ENCODE measurements at places on chromosomes 2 and 18.

GRCh38 chr18:68267583-68267982, 447.3 kb downstream of the TMX3 start:
- no peak for DNase-seq

- no peak for DNase-seq
Observed at GRCh38 chr2:178230396-178230795, 36.1 kb downstream of the OSBPL6 start.

GRCh38 chr2:151437630-151438029, 27.9 kb downstream of the RIF1 start:
- no peak for DNase-seq

- no peak for DNase-seq
Observed at GRCh38 chr2:196337208-196337953, 166.0 kb upstream of the STK17B start.

GRCh38 chr2:109679626-109680025, 65.5 kb downstream of the SOWAHC start:
- DNase-seq: no peak

DNA sequence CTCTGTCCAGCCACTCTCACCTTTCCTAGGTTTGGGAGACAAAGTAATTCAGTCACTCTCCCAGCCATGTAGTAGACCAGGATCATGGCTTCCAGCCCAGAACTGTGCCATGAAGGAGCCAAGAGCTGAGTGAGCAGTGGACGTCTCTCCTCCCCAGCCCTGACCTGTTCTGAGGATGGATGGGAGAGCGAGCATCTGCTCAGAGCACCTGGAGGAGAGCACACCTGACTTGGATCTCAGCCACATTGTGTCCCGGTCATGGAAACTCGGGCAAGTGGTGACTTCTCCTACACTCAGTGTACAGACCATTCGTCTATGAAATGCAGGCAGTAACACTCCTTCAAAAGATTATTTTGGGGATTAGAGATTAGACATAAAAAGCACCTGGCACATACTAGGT, 299.7 kb downstream of the TNS1 start:
- no peak for DNase-seq

- peak; percentile 22 for DNase-seq
Observed at GRCh38 chr2:182924306-182924705, 57.9 kb upstream of the FRZB start.

GRCh38 chr2:125652280-125652679, 1003.7 kb upstream of the GYPC start:
- DNase-seq: no peak

GRCh38 chr18:58128381-58129374, 84.7 kb downstream of the NEDD4L start:
- no peak for DNase-seq

DNA sequence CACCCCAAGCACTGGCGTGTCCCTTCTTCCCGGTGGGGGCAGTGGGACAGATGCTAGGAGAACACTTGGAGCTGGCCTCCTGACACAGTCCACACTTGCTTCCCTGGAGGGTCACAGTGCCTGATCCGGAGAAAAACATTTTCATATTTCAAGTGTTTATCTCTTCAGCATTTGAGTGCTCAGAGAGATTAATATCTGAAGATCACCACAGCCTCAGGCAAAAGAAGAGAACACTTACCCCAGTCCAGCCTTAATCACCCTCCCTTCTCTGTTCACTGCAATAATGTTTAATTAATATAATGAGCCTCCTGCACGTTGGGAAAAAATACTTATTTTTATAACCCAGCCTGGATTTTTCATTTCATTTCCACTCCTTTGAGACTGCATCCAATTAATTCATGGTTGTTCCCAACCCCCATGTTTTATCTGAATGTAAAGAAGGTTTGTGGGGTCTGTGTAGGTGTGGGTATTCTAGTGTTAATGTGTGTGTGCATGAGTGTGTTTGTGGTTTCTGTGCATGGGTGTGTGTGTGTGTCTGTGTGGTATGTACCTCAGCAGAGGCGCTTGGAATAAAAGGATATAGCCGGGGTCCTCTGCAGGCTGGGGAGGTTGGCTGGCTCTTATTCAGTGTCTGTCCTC, 72.1 kb downstream of the NRP2 start:
- no peak for DNase-seq

- no peak for DNase-seq
Observed at GRCh38 chr2:176978921-176979320, 233.7 kb upstream of the HNRNPA3 start.

- no peak for DNase-seq
Observed at GRCh38 chr18:74791501-74792194, 194.0 kb downstream of the ZNF407 start.

DNA sequence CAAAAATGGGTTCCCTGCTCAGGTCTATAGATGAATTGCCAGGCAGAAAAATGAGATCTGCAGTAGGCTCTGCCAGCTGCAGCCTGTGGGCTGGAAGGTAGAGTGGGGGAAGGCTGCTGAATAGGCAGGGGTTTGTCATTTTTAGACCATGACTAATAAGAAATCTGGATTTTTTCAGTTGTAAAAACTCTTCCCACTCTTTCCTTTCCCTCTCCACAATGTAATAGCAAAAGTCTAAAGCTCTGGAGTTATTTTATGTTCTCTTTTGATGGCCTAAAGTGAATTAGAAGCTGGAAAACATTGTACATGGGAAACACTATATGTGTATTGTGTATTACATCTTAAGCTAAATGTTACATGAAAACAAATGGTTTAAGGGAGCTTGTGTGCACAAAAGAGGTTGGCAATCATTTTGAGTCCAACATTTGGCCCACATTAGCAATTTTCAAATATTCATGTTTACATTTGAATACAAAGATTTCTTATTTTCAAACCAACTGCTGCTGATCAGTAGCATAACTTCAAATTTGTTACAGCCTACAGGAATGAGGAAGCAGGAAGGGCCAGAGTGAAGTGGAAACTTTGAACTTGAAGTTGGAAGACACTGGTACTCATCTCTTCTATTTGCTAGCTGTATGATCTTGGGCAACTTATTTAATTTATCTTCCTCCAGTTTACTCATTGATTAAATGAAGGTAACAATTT, 407.1 kb downstream of the SLC4A3 start:
- DNase-seq: no peak

GRCh38 chr2:20470211-20470610, 23.3 kb downstream of the RHOB start:
- no peak for DNase-seq

DNA sequence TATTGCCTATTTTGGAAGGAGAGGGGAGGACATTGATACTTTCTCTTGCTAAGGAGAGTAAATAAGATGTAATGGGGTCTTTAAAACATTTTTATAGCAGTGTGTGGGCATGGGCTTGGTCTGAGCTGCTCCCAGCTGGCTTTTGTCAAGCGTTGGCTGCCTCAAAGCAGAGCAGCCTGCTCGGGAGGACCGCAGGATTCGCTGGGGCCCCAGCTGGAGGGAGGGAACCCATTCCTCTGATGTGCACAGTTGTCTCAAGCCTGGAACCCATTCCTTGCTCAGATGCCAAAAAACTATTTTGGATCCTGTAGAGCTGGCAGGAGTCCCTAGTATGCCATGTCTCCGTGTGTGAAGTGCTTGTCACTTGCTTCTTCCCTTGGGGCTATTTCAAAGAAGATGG, 59.4 kb upstream of the RMDN2 start:
- no peak for DNase-seq

GRCh38 chr2:198127627-198128026, 323.2 kb downstream of the PLCL1 start:
- DNase-seq: no peak

- DNase-seq: no peak
Observed at GRCh38 chr2:160388464-160389263, 104.9 kb downstream of the RBMS1 start.

DNA sequence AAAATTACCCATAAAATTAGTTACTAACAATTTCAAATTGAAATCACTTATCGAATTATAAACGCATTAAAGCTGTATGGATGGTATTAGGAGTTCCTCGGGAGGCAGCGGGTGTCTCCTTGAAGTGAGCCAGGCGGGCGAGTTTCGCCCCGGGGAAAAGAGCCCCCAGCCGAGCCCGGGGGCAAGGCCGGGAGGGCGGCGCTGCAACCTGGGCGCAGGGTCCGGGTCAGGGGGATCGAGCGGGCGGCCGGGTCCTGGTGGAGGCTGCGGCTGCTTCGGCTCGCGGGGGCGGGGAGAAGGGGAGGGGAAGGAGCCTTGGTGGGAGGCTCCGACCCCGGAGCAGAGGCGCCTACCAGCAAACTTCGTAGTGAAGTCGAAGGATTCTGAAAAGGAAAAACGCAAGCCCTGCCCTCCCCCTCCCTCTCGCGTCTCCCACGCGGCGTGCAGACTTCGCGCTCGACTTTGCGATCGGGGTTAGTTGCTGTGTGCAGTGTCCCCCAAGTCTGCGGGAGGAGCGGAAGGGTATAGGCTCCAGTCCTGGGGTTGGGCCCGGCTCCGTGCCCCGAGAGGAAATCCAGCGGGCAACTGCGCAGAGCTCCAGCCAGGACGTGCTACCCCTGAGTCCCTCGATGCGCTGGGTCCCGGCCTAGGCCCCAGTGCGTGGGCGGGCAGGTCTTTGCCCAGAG, 140.8 kb downstream of the MEIS1 start:
- DNase-seq: peak; percentile 24

- no peak for DNase-seq
Observed at GRCh38 chr2:154963511-154963910, 265.0 kb downstream of the KCNJ3 start.

DNA sequence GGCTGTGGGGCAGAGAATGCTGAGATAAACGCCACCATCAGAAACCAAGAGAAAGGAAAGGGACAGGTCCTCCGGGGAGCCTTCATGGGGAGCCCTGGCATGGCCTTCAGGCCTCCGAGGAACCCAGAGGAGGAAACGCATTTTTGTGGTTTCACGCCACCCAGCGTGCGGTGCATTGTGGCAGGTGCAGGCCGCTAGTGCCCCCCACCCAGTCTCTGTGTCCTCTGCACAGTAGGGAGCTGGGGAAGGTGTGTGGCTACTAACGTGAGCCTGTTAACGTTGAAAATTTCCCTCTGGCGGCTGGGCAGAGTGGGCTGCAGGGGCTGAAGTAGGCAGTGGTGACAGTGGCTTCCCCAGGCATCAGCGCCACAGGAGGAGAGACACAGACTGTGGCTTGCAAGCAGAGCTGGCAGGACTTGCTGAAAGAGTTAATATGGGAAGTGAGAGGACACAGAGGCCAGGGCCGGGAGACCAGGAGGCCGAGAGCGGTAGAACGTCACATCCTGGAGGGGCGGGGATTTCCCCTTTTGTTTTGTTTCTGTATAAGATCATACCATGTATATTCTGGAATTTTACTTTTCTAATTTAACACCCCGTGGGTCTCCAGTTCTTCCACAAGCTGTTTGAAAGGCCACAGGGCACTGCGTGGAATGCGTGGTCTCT, 166.9 kb downstream of the GBX2 start:
- DNase-seq: no peak

DNA sequence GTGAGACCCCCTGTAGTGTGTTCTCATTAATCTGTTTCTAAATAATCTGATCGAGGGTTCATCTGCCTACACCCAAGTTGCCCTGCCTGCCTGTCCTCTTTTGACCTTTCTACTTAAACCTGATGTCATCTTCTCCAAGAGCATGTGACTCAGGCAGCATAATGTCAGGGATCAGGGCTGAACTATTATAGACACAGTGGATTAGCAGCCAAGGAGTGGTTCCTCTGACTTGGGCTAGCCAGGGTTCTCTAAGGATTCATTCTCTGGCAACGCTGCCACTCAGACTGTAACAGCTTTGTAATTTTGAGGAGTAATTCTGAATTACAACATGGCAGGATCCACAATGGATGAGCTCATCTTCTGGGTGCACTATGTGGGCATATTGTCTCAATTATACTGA, 124.0 kb downstream of the MDH1 start:
- no peak for DNase-seq

DNA sequence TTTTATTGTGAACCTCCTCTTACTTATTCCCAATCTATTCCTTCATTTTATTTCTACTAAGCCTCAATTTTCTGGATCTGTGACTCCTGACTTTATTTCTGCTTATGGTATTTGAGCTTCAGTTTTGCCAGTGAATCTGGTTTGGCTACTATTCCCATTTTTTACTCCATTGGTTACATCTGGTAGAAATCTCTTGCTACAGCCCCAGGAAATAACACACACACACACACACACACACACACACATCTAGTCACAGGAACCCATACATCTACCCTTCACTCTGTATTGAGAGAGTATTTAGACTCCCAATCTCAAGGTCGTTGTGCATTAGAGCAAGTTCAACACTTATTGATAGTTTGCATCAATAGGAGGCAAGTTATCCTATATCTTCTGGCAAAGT, 37.0 kb upstream of the GALNT5 start:
- no peak for DNase-seq

- DNase-seq: no peak
Observed at GRCh38 chr2:168685600-168686451, 116.6 kb upstream of the NOSTRIN start.

GRCh38 chr18:39057423-39058064, 1491.9 kb upstream of the CELF4 start:
- no peak for DNase-seq

- no peak for DNase-seq
Observed at GRCh38 chr2:32805104-32806095, 141.4 kb upstream of the LTBP1 start.

DNA sequence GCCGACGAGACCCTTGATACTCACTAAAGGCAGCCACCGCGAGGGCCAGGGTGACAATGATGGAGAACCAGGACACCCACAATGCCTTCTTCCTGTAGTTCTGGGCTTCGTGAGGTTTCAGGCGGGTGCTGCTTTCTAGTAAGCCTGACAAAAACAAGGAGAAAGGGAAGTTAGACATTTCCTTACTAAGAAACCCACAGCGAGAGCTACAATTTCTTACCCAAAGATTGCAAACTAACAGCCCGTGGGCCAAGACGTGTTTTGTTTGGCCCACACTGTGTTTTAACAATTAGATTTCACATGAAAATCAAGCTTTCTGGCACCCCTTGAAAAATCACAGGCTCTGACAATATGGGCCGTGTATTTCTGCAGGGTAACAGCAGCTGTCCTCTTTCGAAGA, 5.6 kb downstream of the TMEM163 start:
- DNase-seq: no peak

DNA sequence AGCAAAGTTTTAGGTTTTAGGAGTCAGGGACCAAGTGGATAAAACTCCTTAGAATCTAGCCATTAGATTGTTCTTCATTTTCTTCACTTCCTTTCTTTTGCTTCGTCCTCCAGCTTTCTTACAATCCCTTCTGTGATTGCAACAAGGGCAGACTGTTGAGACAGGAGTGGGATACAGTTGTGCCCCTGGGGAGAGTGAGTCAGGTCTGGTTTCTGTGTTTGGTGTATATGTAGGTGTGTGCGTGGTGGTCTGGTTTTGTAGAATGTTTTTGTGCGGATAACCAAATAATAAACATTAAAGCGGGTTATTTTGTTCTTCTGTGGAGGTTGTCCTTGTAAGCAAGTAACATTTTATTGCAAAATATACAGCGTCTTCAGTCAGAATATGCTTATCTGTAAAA, 7.3 kb downstream of the INSIG2 start:
- no peak for DNase-seq

DNA sequence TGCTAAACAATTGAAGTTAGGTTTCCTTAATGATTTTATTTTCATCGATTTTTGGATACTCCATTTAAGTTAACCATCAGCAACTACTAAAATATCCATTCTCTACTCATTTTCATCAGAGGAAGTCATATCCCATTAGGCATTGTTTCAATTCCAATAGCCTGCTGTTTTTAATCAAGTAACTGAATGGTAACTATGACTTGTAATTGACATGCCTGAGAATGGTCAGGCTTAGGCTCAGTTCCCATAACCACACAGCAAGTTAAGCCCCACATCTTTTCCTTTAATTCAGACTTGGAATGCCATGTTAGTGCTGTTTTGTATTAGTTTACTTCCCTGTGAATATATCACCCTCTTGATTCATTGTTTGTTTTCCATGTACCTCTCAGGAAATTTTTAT, 398.8 kb downstream of the ARHGAP15 start:
- no peak for DNase-seq
